ENCODE measurements at places on chromosomes 7 and 10. TPM values are rescaled to one million over a fixed set of nuclear protein-coding genes. Genes with fewer than 3 reads are reported as not detected.

Gene LOXL4
- total RNA-seq = 0.27 TPM

Gene CALML3
- total RNA-seq = not detected

Gene OGDHL
- 0.37 TPM for total RNA-seq

Gene WDR86
- total RNA-seq = not detected

Gene LRMDA
- not detected for total RNA-seq

Gene SPDYE8
- not detected for total RNA-seq

- DNase-seq = peak; percentile 53
Observed at GRCh38 chr10:21496343-21497176, 28.9 kb downstream of the SKIDA1 start.

DNA sequence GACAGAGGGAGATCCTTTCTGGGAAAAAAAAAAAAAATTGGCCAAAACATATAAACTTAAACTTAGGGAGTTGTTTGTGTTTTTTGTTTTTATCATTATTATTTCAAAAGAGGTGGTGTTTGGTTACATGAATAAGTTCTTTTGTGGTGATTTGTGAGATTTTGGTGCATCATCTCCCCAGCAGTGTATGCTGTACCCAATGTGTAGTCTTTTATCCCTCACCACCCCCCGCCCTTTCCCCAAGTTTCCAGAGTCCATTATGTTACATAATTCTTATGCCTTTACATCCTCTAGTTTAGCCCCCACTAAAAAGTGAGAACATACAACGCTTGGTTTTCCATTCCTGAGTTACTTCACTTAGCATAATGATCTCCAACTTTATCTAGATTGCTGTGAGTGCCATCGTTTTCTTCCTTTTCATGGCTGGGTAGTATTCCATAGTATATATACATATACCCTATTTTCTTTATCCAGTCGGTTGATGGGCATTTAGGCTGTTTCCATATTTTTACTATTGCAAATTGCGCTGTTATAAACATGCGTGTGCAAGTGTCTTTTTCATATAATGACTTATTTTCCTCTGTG lies 148.1 kb upstream of the ZNF92 start:
- DNase-seq = peak; percentile 1

GRCh38 chr10:119509909-119510451 lies 32.5 kb downstream of the RGS10 start:
- DNase-seq = peak; percentile 48

- no peak for DNase-seq
Observed at GRCh38 chr10:35423505-35424306, 87.4 kb downstream of the CCNY start.

DNA sequence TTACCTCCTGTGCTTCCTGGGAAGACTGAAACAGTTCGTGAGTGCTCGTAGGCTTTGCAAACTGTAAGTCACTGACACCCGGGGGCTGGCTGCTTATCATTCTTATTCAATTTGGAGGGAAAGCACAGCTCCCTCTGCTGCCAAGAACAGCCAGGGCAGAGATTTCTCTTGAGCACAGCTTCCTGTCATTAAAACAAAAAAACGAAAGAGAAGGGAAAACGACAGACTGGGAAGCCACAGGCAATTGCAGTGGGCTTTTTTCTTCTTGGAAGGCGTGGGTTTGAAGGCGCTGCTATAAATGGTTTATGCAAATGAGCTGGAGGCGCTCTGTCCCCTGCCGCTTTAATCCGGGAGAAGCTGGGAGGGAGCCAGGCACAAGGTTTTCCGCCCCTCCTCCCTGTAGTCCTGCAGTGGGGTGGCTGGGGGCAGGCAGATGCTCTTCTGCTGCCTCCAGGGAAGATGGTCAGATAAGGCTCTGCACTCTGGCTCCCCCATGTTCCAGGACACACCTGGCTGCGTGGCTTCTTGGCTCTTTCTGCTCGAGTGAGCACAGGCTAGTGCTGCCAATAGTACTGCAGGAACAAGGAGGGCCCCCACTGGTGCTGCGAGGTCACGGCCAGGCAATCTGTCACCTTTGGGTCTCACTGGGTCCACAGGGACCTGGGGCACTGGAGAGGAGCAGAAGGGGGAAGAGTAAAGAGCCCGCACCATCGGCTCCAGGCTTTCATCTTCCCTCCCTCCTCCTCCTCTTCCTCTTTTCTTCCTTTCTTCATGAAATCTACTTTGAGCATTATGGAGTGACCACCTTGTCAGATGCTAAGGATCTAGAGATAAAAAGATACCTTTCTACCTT lies 49.5 kb downstream of the NEURL1 start:
- DNase-seq = peak; percentile 59

GRCh38 chr7:100835903-100836811 lies 8.8 kb upstream of the EPHB4 start:
- DNase-seq = no peak

DNA sequence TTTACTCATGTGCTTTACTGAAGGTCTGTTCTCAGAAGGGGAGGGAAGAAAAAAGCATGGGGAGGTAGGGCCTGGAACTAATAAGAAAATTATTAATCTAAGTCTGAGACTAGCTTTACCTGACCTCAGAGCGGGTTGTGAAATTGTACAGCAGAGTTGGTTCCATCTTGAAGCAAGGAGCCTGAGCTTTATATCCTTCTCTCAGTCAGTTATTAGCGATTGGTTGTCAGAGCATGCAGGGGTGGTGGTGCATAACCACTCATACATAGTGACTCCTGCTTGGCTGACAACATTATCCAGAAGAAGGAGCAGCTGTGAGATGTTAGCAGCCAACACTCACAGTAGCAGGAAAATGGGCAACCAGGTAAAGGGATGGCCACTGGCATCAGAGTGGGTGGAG lies 976.3 kb upstream of the LRRTM3 start:
- no peak for DNase-seq

DNA sequence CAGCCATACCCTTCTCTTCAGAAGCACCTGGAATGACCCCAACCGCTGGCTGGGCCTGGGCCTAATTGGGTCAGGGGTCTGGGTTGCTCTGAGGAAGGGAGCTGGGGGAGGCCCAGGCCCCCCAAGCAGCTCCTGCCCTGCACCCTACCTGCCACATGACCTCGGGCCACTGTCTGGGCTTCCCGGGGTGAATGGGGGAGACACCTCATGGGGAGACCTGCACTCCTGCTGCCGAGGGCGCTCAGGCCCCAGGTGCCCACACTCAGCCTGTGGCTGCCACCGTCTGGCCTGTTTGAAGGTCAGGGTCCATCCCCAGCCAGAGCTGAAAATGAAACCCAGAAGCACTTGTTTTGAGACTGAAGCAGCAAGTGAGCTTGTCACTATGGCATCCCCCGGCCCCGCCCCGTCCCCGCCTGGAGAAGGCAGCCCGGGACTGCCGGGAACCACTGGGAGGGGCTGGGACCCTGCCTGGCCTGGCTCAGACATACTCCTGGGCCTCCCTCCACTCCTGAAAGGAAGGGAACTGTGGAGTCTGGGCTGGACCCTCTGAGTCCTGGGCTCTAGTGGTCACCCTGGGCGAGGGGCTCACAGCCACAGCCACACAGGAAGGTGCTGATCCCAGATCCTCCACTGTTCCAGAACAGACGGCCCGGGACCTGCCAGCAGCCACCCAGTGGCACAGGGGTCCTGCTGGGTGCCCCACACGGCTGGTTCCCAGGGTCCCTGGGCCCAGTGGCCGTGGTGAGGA lies 7.4 kb upstream of the MICALL2 start:
- peak; percentile 76 for DNase-seq

GRCh38 chr10:91603931-91604331 lies 28.9 kb downstream of the PPP1R3C start:
- no peak for DNase-seq

- DNase-seq = peak; percentile 83
Observed at GRCh38 chr7:49852619-49853462, 79.4 kb downstream of the VWC2 start.

DNA sequence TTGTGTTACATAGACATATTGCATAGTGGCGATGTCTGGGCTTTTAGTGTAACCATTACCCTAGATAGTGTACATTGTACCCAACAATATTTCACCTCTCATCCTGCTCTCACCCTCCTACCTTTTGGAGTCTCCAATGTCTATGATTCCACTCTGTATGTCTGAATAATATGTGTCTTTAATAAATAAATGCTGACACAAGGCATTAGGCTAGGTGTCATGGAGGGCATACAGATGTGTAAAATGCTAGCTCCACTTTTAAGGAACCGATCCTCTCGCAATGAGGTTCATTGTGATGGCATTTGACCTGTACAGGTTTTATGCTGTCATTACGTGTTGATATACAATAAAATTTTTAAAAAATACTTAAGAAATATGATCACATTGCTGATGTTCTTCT lies 74.3 kb downstream of the NEBL start:
- no peak for DNase-seq

DNA sequence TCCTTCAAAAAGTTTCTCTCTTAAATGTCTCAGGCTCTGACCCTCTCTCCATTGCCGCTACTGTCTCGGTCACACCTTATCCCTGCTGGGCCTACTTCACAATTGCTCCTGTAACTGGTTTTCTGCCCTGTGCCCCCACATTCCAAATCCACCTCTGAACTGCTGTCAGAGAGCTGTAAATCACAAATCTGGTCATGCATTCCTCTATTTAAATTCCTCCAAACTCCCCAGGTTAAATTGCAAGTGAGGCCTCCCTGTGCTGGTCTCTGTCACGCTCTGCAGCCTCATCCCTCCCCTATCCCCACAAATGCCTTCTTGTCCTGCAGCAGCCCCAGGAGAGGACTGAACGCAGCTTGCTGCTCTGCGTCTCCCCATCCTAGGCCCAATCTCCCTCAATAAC lies 40.4 kb upstream of the CDCA7L start:
- DNase-seq = no peak

DNA sequence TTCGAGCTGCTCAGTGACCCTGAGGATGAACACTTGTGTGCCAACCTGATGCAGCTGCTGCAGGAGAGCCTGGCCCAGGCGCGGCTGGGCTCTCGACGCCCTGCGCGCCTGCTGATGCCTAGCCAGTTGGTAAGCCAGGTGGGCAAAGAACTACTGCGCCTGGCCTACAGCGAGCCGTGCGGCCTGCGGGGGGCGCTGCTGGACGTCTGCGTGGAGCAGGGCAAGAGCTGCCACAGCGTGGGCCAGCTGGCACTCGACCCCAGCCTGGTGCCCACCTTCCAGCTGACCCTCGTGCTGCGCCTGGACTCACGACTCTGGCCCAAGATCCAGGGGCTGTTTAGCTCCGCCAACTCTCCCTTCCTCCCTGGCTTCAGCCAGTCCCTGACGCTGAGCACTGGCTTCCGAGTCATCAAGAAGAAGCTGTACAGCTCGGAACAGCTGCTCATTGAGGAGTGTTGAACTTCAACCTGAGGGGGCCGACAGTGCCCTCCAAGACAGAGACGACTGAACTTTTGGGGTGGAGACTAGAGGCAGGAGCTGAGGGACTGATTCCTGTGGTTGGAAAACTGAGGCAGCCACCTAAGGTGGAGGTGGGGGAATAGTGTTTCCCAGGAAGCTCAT lies 1.1 kb downstream of the DDIT4 start:
- peak; percentile 62 for DNase-seq

- DNase-seq = no peak
Observed at GRCh38 chr7:26367219-26367711, 75.6 kb downstream of the SNX10 start.

DNA sequence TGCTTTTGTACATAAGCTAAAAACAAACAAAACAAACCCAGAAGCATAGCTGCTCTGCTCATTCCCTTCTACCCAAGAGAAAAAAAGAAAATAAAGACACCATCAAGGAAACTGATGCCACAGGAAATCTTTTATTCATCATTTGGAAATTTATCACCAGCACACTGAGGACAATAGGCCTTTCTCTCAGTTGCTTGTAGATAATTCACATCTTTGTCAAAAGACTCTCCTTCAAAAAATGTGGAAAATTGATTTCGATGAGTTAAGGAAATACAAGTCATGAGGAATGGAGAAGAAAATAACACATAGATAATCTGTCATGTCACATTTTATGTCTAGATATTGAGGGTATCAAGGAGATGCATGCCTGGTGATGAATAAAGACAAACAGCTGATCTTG lies 53.5 kb downstream of the ZNF37A start:
- DNase-seq = no peak

Data from H4 (cell line).